Left renal pelvis (tissue), 4 donors: ENCODE measurements at places on chromosomes 7 and 10.

GRCh38 chr7:120114626-120115025 is 158.3 kb upstream of the KCND2 start:
- no peak for DNase-seq

- no peak for DNase-seq
Observed at GRCh38 chr10:118698421-118698820, 56.3 kb downstream of the CACUL1 start.

GRCh38 chr10:77949167-77949566 is 22.6 kb upstream of the DLG5 start:
- DNase-seq = no peak

GRCh38 chr10:50600286-50600685 is 23.5 kb downstream of the SGMS1 start:
- DNase-seq = no peak

DNA sequence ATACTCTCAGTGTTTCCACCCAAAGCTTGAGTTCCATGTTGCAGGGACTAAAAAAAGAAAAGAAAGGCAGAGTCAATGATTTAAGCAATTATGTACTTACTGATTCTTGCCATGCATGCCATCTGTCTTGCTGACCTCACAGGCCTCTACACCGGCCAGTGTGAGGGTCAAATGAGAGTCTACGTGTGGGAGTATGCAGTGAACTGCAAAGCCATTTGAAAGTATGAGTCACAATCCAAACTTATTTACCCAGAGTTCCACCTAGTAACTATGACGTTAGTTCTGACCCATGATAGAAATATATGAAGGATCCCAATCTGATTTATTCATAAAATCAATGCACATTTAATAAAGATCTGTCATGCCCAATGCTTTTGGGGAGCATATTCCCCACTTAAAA is 26.5 kb downstream of the PDE1C start:
- no peak for DNase-seq

- DNase-seq = no peak
Observed at GRCh38 chr10:123175389-123176387, 21.5 kb downstream of the BUB3 start.

DNA sequence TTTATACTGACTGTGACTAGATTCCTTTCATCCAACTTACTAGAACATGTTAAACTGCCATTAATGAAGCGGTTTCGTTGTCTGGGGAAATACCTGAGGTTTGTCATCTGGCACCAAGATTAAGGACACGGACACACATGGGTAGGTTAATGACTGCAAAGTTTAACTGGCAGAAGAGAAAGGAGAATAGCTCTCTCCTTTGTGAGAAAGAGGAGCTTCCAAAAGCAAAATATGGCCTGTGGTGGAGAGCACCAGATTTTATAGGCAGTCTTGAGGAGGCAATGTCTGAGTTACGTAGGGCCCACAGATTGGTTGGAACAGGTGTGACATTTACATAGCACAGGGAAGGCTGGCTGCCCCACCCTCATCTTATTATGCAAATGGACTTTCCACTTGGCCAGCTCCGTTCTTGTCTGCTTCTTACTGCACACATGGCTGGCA is 1193.0 kb upstream of the CELF2 start:
- peak; percentile 42 for DNase-seq

- DNase-seq = peak; percentile 19
Observed at GRCh38 chr10:27319752-27320431, 79.3 kb upstream of the ACBD5 start.

DNA sequence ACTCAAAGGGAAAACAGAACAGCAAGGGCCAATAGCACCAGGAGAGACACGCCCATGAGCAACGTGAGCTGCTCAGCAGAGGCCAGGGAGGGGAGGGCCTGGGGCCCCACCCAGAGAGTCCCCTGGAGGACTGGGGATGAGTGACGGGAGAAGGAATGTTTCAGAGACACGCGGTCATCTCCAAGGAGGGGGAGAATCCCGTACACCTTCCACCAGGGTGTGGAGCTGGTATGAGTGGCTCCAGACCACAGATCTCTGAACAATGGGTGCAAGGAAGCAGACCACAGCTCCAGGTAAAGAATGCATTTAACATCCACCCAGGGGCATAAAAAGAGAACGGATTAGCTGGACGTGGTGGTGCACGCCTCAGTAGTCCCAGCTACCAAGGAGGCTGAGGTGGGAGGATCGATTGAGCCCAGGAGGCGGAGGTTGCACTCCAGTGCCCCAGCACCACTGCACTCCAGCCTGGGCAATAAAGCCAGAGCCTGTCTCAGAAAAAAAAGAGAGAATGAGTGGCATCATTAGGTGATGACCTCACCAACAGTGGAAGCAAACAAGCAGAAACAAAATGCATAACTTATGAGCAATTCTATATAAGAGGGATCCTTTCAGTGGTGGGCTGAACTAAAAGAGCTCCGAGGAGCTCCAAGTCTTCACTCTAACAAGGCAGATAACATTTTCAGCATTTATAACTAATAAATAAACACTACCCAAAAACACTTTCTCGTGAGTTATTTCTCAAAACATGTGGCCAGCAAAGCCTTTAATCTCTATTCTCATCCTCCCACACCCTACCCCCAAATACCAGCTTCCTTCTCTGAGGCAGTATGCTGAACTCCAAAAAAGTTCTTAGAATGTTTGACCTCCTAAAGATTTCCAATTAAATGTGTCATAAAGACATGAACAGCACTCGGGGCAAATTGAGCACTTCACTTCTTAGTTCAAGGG is 12.5 kb downstream of the PSAP start:
- no peak for DNase-seq

DNA sequence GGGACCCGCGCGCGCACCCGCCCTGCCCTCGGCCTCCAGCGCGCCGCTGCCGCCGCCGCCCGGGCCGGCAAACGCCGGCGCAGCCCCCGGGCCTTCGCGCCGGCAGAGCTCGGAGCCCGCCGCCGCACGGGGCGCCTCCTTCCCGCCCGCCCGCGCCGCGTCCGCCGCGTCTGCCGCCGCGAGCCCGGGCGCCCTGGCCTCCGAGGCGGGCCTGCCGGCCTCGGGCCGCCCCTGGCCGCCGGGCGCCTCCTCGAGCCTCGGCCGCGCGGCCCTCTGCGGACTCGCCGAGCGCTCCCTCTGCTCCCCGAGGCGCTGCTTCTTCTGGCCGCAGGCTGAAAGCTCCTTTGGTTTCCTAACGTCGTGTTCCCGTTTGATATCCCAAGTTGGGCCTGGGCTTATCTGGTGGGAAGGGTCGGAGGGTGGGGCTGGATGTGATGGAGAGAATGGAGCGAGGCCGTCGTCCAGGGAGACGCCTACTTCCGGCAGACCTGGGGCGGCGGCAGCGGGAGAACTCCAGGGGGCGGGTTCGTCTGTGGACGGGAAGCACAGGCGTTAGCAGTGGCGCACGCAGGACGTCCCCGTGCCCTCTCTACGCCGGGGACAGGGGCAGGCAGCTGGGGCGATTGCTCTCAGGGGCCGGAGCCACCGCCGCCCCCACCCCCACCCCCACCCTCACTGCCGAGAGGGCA is 221.0 kb downstream of the PHTF2 start:
- DNase-seq = peak; percentile 76

DNA sequence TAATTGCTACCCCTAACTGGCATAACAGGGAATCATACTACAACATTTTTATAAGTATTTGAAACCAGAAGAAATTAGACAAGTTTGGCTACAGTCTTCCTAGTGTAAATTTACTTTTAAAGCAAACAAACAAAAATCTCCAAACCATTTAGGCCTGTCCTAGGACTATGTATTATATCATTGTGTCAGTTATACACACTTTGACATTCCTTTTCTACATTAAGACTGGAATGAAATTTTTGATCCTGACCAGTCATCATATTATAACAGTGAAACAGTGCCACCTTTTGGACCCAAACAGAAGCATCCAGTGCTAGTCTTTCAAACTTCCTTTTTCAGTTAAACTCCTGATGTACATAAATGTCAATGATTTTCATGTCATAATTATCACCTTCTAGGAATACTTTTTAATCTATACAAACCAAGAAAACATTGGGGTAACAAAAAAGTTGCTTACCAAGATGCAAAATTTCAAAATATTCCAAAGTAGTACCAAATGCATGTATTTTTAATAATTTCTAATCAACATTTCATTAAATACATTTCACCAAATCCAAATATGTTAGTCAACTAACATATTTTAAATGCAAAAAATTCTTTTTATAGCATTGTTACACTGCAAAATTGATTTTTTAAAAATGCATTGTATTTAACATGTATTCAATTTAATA is 75.7 kb downstream of the IMMP2L start:
- DNase-seq = peak; percentile 22

DNA sequence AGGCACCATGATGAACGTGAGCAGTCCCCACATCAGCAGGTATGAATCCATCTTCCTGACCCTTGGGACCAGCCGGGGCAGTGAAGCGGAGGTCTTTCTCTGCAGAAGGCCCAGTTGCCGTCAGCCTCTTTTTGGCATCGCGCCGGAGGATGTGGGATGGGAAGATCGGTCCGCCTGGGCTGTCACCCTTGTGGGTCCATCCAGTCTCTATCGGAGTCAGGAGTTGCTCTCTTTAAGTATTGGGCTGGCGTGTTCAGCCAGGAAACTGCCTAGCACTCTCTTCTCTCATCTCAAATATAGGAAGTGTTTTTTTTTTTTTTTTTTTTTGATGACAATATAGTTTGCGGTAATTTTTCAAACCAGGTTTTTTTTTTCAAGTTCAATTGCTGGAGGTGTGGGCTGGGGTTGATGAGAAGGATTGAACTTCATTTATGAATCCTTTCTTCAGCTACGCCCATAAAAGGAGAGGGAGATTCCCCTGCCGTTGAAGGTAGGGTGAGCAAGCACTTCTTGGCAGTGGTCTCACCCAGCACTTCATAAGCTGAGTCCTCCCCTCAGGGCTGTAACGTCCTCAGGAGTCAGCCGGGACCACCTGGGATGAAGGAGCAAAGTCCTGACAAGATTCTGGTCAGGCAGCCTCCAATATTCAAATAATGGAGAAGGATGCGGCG is at the start of gene IL2RA:
TSS of gene IL2RA (minus strand) at position 267 of the 671 bp plus-strand sequence. CDS start at position 51, 216 bp downstream.
- DNase-seq = no peak

- no peak for DNase-seq
Observed at GRCh38 chr10:25641595-25641994, 292.4 kb upstream of the MYO3A start.

DNA sequence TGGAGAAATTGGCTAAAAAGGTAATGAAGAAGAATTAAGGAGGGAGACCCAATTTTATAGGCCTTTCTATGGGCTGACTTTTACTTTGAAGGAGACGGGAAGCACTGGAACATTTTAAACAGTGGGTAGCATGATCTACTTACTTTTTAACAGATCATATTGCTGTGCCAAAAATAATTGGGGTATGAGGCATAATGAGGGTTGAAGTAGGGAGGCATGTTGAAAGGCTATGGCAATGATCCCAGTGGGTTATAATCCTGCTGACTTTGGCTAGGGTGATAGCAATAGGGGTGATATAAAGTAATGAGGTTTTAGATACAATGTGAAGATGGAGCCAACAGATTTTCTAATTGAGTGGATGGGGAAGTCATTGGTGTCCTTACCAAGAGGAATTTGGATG is 73.2 kb downstream of the GPR37 start:
- no peak for DNase-seq

DNA sequence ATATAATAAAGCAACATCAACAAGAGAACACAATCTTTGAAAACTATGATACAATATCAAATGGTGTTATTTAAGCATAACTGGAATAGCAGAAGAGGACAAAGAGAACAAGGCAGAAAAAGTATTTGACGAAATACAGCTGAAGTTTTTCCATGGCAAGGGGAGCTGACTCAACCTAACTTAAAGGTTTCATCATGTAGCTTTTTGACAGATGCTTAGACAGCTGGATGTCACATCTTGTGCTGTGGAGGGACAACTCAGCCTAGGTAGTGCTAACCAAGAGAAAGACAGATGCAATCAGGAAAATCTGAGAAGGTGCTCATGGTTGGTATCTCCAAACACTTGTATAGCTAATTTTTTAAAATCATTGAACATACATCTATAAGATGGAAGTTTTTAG is 208.2 kb downstream of the TFEC start:
- DNase-seq = no peak

- DNase-seq = no peak
Observed at GRCh38 chr10:131666091-131666490, 234.7 kb upstream of the PPP2R2D start.

- DNase-seq = no peak
Observed at GRCh38 chr7:69359003-69359700, 239.1 kb upstream of the AUTS2 start.

DNA sequence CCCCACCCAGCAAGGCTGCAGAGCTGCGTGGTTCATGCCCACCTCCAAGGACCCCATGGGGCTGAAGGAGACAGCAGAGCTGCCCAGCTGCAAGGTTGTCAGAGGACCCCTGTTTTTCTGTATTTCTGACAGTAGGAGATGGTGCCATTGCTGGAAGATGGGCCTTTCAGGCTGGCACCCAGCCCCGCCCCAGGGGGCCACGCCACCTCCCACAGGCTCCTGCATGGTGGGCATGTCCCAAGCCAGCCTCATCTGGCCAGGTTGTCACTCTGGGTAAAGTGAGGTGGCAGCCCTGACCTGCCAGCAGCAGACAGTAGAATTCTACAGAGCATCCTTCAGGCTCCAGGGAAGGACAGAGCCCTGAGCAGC is 75.5 kb upstream of the RET start:
- no peak for DNase-seq

- DNase-seq = no peak
Observed at GRCh38 chr7:93176992-93177580, 28.9 kb upstream of the SAMD9L start.

- DNase-seq = no peak
Observed at GRCh38 chr7:82050792-82051191, 280.9 kb upstream of the HGF start.

- peak; percentile 81 for DNase-seq
Observed at GRCh38 chr10:44908066-44908749, 2.9 kb upstream of the TMEM72 start.

DNA sequence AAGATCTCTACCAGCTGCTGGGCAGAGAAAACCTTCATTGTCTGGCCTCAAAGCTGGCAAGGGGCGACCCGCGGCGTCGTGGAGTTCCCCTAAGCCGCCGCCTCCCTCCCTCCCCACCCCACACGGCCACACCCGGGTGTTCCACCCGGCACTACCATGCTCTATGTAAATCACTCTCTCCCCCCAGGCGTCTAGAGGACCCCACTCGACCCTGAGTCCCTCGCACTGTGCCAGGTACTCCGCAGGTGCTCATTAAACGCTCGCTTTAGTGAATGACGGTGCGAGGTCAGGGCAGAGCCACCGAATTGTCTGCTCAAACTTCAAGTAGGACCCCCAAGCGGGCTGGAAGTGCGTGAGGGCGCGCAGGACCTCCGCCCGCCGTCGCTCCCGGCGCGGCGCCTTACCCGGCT is 628 bp downstream of the PARP12 start:
- DNase-seq = no peak

- DNase-seq = no peak
Observed at GRCh38 chr10:29056729-29057128, 232.1 kb upstream of the LYZL1 start.

GRCh38 chr7:45985902-45986301 is 64.8 kb upstream of the IGFBP3 start:
- no peak for DNase-seq
